IMR-90 (cell line): ENCODE measurements at places on chromosomes 12 and 14.
A peak's percentile ranks its signal among the peaks of the same experiment; 100 is the strongest.

DNA sequence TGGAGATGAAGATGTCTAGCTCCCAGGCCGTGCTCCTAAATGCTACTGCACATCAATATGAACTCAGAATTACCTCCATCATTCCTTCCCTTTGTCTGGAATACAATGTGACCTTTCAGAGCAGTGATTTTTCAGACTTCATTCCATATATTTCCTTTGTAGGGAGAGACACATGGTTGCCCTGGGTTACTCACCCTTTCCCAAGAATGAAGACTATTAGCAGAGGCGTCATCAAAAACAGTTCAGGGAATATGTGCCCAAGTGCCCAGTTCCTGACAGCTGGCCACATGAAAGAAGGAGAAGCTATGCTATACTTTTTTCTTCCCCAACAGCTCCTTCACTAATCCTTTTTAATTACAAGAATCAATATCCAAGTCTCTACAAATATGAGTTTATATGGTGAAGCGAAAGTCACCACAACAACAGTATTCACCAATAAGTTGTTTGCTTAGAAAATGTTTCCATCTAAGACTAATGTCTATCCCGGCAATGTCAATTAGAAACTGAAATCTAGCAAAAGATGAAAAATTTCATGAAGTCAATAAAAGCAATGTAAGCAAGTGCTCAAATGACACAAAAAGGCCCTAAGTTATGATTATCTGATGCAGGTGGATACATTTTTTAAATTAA lies 17.8 kb downstream of the NELL2 start:
- H3K4me1 ChIP-seq: no peaks in the 10 kb centered on the region
- DNase-seq: no peak

GRCh38 chr14:104377256-104377655 lies 202.3 kb upstream of the C14orf180 start:
- H3K4me3 ChIP-seq: no peak overlapping the region
- H3K27me3 ChIP-seq: no peaks in the 10 kb centered on the region
- H3K4me1 ChIP-seq: no peaks in the 10 kb centered on the region
- DNase-seq: no peak
- H3K36me3 ChIP-seq: no peaks in the 10 kb centered on the region

DNA sequence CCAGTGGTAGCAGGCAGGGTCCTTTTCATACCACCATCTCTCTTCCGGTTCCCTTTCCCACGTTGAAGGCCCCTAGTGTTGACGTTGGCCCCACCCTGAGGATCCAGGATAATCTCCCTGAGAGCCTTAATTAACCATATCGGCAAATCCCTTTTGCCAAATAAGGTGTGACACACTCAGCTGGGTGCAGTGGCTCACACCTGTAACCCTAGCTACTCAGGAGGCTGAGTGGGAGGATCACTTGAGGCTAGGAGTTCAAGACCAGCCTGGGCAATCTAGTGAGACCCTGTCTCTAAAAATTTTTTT lies 2.8 kb upstream of the TMEM119 start:
- no peak overlapping the region for H3K27ac ChIP-seq
- no peaks in the 10 kb centered on the region for H3K27me3 ChIP-seq
- no peak for DNase-seq
- peaks cover 5% of the 10 kb centered on the region; the same call in 1 of the 2 replicates for H3K4me1 ChIP-seq
- no peaks in the 10 kb centered on the region for H3K36me3 ChIP-seq
- no peak overlapping the region for H3K4me3 ChIP-seq

- peak overlapping the region; percentile 47; the same call in 1 of the 2 replicates for H3K27ac ChIP-seq
- no peak overlapping the region for H3K4me3 ChIP-seq
- DNase-seq: peak; percentile 17
- no peaks in the 10 kb centered on the region for H3K36me3 ChIP-seq
- H3K27me3 ChIP-seq: no peaks in the 10 kb centered on the region
Measured at GRCh38 chr12:64616201-64616600, 5.9 kb downstream of the RASSF3 start.

GRCh38 chr12:24087294-24087693 lies 137.8 kb upstream of the SOX5 start:
- H3K27ac ChIP-seq: no peak overlapping the region
- no peaks in the 10 kb centered on the region for H3K27me3 ChIP-seq
- DNase-seq: no peak
- no peaks in the 10 kb centered on the region for H3K36me3 ChIP-seq
- H3K4me3 ChIP-seq: no peak overlapping the region
- H3K4me1 ChIP-seq: peaks cover 2% of the 10 kb centered on the region

DNA sequence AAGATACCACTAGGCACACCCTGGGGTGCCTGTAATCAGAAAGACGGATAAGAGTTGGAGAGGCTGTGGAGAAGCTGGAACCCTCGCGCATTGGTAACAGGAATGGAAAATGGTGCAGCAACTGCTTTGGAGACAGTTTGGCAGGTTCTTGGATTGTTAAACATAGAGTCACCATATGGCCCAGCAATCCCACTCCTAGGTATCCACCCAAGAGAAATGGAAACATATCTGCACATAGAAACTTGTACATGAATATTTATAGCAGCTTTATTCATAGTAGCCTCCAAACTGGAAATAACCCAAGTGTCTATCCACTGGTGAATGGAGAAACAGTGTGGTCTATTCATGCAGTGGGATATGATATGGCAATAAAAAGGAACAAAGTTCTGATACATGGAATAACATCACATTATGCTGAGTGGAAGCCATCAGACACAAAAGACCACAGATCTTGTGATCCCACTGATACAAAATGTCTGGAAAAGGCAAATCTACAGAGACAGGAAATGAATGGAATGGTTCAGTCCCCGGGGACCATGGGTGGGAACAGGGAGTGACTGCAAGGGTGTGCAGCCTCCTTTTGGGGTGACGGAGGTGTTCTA lies 45.4 kb downstream of the JAG2 start:
- H3K4me1 ChIP-seq: no peaks in the 10 kb centered on the region
- DNase-seq: no peak
- H3K27ac ChIP-seq: no peak overlapping the region
- H3K27me3 ChIP-seq: peaks cover 59% of the 10 kb centered on the region
- H3K36me3 ChIP-seq: no peaks in the 10 kb centered on the region

DNA sequence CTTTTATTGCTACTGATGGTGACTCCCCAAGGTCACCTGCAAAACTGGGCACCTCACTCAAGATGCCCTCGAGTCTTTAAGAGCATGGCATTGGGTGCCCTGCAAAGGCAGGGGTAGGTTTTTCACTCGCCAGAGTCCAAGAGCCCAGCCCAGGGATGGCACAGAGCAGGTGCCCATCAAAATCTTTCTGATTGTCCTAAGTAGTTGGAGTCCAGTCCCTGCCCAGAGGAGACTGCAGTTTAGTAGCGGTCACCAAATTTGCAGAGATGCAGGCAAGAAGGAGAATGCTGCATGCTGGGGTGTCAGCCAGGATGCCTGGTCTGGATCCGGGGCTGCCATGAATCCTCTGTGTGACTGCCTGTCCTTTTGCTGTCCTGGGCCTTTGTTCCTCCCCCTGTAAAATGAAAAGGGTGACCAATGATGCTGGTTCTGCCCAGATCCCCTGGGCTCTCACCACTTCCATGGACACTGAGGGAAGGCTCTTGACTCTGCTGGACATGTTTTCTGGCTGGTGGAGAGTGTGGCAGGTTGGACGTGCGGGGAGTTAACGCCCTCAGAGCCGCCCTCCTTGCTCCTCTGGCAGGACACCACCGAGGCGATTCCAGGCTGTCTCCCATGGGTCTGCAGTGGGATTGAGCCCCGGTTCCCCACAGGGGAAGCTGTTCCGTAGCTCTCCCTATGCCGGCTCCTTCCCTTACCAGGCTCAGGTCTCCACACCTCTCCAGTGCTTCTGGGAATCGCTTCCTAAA lies 41.3 kb downstream of the DLK1 start:
- peaks cover under 1% of the 10 kb centered on the region; the same call in 1 of the 2 replicates for H3K4me1 ChIP-seq
- no peak overlapping the region for H3K27ac ChIP-seq
- peaks cover 47% of the 10 kb centered on the region for H3K27me3 ChIP-seq
- no peak for DNase-seq

DNA sequence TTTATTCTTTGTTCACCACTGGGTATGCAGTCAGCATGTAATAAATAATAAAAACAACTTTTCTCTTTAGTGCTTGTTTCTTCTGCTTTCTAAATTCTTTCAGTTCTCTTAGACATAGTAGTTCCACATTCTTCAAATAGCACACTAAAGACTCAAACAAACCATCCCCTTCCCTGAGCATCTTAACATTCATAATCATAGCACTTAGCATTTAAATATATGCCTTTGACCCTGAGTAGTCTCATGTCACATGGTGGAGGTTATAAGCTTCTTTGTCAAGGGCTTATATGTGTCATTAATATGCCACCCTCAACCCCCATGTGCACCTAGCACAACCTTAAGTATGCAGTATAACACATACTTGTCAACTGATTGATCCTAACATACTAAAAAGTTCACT lies 212.7 kb downstream of the PHLDA1 start:
- no peak overlapping the region for H3K4me3 ChIP-seq
- peak overlapping the region; percentile 97; the same call in 1 of the 2 replicates for H3K27ac ChIP-seq
- peak; percentile 55 for DNase-seq
- peaks cover 34% of the 10 kb centered on the region for H3K4me1 ChIP-seq

- H3K4me3 ChIP-seq: no peak overlapping the region
- H3K27me3 ChIP-seq: no peaks in the 10 kb centered on the region
- peak overlapping the region; percentile 84 for H3K27ac ChIP-seq
- H3K4me1 ChIP-seq: peaks cover 29% of the 10 kb centered on the region
Measured at GRCh38 chr12:93780101-93780641, 103.0 kb downstream of the CRADD start.

- no peak overlapping the region for H3K27ac ChIP-seq
- H3K4me3 ChIP-seq: no peak overlapping the region
- H3K27me3 ChIP-seq: no peaks in the 10 kb centered on the region
- peaks cover 3% of the 10 kb centered on the region; the same call in 1 of the 2 replicates for H3K36me3 ChIP-seq
- DNase-seq: peak; percentile 57
Measured at GRCh38 chr14:102390064-102390855, 27.5 kb downstream of the TECPR2 start.

DNA sequence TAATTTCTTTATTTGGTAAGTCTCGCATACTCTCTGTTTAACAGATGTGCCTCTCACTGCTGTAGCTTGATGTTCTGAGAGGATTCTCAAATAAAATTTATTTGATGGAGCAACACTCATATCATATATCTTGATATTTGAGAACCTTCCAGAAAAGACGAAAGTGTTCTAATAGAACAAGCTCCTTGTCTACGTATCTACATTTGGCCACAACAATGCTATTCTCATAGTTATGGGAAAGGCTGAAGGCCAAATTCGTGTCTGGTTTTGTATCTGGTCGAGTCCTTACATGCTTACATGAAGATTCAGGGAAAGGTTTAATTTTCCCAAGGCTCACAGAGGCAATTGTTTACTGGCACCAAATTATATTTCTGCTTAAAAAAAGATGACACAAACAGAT lies 186.7 kb upstream of the SLC38A2 start:
- H3K4me1 ChIP-seq: peaks cover 12% of the 10 kb centered on the region
- H3K4me3 ChIP-seq: no peak overlapping the region
- no peaks in the 10 kb centered on the region for H3K36me3 ChIP-seq
- H3K27ac ChIP-seq: no peak overlapping the region
- H3K27me3 ChIP-seq: no peaks in the 10 kb centered on the region
- DNase-seq: no peak

- peaks cover 9% of the 10 kb centered on the region for H3K27me3 ChIP-seq
- H3K36me3 ChIP-seq: no peaks in the 10 kb centered on the region
- no peaks in the 10 kb centered on the region for H3K4me1 ChIP-seq
- no peak overlapping the region for H3K27ac ChIP-seq
- peak; percentile 55 for DNase-seq
Measured at GRCh38 chr14:64910847-64911495, 3.3 kb upstream of the CHURC1 start.

DNA sequence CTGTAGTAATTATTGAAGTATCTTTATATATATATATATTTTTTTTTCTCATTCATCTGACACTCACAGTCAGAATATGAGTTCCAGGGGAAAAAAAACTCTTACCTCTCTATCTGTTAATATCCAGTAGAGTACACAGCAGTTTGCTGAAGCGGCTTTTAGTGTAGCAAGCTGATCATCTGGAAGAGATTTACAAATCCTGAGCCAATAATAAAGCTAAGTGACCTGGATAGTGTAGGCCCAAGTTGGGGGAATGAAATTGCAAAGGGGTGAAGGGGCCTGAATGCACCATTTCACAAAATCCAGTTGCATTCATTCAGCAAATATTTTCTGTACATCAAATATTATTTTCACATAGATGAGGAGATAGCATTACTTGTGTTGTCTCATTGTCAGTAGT lies 234.6 kb upstream of the FLRT2 start:
- DNase-seq: no peak
- no peaks in the 10 kb centered on the region for H3K4me1 ChIP-seq
- H3K27me3 ChIP-seq: no peaks in the 10 kb centered on the region
- no peak overlapping the region for H3K4me3 ChIP-seq
- no peaks in the 10 kb centered on the region for H3K36me3 ChIP-seq

DNA sequence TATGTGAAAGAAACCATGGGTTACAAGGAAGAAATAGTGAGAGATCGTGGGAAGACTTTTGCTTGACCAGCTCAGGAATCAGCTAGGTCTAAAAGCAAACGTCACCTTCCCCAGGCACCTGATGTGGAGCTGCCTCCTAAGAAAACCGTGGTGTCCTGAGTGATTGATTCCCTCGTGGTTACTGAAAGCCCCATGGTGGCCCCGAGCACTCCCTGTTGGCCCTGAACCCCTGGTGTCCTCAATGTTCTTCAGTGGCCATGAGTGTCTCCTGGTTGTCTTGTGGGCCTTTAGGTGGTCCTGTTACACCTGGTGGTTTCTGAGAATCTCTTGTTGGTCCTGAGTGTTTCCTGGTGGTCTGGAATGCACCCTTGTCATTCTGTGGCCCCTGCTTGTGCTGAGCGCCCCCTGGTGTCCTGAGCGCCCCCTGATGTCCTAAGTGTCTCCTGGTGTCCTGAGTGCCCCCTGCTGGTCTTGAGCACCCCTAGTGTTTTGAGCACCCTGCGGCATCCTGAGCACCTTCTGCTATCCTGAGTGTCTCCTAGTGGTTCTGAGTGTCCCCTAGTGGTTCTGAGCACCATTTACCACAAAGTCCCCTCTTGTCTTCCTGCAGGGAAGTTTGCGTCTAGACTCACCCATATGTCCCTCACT lies 518.7 kb downstream of the TMEM121 start:
- H3K4me3 ChIP-seq: no peak overlapping the region
- DNase-seq: no peak
- H3K27ac ChIP-seq: no peak overlapping the region
- H3K36me3 ChIP-seq: no peaks in the 10 kb centered on the region
- no peaks in the 10 kb centered on the region for H3K27me3 ChIP-seq
- no peaks in the 10 kb centered on the region for H3K4me1 ChIP-seq

DNA sequence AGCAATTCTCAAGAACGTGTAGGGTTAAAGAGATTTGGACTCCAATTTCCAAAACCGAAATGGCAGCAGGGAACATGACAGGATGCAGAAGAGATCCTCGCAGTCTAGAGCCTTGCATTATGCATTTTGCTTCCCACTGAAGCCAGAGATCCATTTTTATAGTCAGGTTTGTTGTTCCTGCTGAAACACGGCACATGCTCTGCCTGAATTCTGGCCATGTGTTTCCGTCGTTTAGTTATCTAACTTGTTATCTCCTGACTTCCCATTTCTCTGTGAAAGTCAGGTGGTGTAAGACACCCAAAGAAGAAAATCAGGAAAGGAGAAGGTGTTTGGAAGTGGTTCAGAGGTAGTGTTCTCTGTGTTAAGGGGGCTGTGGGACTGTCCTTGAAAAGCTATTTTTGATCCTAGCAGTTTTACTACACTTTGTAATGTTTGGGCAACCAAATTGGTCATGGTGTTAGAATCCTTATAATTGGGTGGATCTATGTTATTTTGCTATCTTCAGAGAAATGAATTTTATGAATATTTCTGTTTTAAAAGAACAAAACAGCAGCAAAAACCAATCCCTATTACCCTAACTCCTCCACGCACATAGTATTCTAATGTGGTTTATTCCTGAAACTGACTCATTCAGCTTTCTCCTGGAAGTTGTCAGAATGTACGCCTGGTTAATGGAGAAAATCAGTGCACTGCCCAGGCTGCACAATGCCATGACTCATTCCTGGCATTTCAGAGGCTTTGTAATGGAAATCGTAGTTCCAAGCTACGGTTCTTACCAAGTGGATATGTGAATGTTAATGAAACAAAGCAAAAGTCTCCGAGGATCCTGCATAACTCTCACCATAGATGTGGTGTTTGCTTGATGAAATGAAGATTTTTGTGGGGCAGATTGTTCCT lies 110.1 kb downstream of the SAMD4A start:
- peaks cover 23% of the 10 kb centered on the region for H3K4me1 ChIP-seq
- peak overlapping the region; percentile 49; the same call in 1 of the 2 replicates for H3K27ac ChIP-seq
